Neural crest cell (in vitro differentiated cells): ENCODE measurements at places on chromosomes 6 and 20. TPM values are rescaled to one million over a fixed set of nuclear protein-coding genes. Genes with fewer than 3 reads are reported as not detected.

The PIGT gene
- total RNA-seq: 64.8 and 67.4 TPM in 2 replicates

The KCNK15 gene
- not detected in 2 replicates for total RNA-seq

DNA sequence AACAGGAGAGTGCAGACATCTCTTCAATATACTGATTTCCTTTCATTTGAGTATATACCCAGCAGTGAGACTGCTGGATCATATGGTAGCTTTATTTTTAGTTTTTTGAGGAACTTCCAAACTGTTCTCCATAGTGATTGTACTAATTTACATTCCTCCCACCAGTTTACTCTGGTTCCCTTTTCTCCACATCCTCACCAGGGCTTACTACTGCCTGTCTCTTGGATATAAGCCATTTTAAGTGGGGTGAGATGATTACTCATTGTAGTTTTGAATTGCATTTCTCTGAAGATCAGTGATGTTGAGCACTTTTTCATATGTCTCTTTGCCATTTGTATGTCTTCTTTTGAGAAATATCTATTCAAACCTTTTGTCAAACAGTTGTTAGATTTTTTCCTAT, 64.9 kb upstream of the HMGCLL1 start:
- H3K27me3 ChIP-seq: no peaks in the 10 kb centered on the region
- DNase-seq: no peak
- H3K27ac ChIP-seq: no peak overlapping the region
- H3K4me1 ChIP-seq: peaks cover under 1% of the 10 kb centered on the region
- no peak overlapping the region for H3K4me3 ChIP-seq

DNA sequence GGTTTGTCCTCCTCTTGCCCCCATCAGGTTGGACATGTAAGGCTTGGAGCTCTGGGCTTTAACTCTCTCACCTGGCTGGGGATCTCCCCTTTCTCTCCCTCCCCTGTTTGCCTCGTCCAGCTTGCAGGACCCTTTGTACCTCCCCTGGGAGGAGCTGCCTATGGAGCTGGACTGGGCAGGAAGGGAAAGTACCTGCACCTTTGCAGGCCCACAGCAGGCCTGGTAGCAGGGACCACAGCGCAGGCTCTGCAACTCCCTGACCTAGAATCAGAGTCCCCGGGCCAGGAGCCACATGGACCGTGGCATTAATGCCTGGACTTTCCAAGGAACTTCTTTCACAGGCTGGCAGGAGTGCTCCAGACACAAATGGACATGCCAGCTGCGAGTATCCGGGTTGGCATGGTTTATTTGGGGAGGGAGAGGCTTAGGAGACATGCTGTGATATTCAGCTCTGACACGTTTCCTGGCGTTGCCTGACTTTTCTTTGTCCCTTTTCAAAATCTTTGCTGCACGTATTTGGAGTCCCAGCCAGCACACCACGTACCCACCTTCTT, 268.5 kb upstream of the EXOC2 start:
- peaks cover 16% of the 10 kb centered on the region for H3K27me3 ChIP-seq
- H3K36me3 ChIP-seq: no peaks in the 10 kb centered on the region
- no peak for DNase-seq
